ENCODE measurements at places on chromosomes 7 and 10.

- peak; percentile 24 for DNase-seq
Measured at GRCh38 chr10:31912898-31913850, 15.5 kb downstream of the ARHGAP12 start.

DNA sequence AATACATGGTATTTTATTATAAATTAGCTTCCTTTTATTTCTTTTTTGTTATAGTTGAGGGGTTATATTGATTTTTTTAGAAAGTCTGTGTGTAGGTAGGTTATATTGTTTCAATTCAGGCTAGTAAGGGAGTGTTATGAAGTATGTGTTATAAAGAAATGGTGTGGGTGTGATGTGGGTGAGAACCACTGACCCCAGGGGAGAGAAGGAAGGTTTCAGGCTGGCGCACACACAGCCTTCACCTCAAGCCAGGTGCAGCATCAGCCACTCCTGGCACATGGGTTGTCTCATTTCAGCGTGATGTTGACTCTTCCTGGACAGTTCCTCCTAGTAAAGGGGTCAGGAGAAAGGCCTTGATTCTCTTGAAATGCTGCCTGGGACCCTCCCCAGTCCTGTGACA, 291.3 kb downstream of the POU6F2 start:
- DNase-seq = no peak

- DNase-seq = no peak
Measured at GRCh38 chr10:50574305-50574704, 49.5 kb downstream of the SGMS1 start.

- DNase-seq = no peak
Measured at GRCh38 chr7:157997471-157997870, 590.2 kb downstream of the PTPRN2 start.

DNA sequence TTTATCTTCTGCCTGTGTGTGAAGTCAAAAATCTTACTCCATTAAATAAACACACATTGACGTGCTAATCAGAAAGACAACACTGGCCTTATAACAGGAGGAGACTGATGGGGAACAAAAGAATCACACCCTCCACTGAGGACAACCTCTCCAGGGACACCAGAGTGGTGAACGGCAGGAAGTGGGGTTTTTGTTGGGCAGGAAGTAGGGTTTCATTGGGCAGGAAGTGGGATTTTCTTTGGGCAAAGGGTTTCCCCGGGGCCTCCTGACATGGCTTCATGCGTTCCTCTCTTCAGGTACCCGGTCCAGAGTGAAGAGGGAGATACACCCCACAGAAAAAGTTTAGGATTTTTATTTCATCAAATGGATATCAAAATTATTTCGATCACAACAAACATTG, 30.6 kb downstream of the ADARB2 start:
- no peak for DNase-seq

DNA sequence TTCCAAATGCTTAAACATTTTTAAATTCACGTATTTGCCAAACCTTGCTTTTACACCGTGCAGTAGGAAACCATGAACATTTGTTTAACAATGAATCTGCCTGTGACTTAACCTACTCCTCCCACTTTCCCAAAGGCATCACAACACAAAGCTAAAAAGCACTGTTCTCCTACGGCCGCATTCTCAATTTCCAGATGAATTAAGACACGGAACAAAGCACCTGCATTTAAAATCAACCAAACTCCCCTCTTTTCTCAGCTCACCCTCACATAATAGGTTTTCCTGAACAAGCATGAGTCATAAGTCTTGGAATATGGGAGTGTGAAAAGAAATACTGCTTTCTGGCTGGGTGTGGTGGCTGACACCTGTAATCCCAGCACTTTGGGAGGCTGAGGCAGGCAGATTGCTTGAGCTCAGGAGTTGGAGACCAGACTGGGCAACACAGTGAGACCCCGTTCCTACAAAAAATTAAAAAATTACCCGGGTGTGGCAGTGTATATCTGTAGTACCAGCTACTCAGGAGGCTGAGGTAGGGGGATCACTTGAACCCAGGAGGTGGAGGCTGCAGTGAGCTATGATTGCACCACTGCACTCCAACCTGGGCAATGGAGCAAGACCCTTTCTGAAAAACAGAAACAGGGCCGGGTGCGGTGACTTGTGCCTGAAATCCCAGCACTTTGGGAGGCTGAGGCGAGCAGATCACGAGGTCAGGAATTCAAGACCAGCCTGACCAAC, 51.7 kb upstream of the CYTH3 start:
- no peak for DNase-seq

- no peak for DNase-seq
Measured at GRCh38 chr7:46297515-46297914, 376.4 kb upstream of the IGFBP3 start.

GRCh38 chr10:49737474-49738201, 24.5 kb downstream of the OGDHL start:
- no peak for DNase-seq

GRCh38 chr7:27155816-27156507, 513 bp downstream of the HOXA7 start:
- DNase-seq = no peak

DNA sequence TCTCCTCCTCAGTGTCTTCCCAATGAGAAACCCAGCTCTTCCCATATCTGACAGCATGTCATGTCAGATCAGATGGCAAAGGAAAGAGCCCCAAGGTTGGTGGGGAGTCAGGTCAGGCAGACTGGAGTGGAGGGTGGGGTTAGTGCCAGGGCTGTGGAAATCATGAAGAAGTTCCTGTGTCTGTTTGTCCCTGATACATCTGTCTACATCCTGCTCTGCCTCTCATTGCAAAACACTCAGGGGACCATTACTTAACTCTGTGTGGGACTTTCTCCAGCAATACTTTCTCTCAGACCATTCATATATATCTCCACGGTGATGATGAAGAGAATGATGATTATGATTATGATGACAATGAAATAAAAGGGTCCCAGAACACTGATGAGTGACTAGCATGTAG, 3.3 kb downstream of the PRRT4 start:
- DNase-seq = no peak

- peak; percentile 86 for DNase-seq
Measured at GRCh38 chr10:34710391-34710751, 104.7 kb downstream of the PARD3 start.

GRCh38 chr7:8201846-8202441, 60.0 kb downstream of the ICA1 start:
- peak; percentile 27 for DNase-seq

- no peak for DNase-seq
Measured at GRCh38 chr10:90130321-90131086, 429.1 kb downstream of the KIF20B start.

DNA sequence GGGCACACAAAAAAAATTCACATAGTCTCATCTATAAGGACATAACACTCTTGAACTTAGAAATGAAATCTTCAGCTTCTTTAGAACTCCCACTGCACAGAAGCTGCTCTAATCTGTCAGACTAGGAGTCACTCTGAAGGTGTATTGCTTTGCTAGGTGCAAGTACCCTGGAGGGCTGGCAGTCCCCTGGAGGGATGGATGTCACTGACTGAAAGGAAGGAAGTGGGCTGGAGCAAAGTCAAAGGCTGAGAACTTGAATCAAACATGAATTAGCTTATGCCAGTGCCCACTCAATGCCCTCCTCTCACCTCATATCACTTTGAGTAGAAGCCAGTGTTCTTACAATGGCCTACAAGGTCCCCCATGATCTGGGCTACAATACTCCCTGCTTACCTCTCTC, 140.3 kb upstream of the ANKRD1 start:
- DNase-seq = no peak

GRCh38 chr10:44864051-44864450, 47.1 kb upstream of the TMEM72 start:
- peak; percentile 17 for DNase-seq

DNA sequence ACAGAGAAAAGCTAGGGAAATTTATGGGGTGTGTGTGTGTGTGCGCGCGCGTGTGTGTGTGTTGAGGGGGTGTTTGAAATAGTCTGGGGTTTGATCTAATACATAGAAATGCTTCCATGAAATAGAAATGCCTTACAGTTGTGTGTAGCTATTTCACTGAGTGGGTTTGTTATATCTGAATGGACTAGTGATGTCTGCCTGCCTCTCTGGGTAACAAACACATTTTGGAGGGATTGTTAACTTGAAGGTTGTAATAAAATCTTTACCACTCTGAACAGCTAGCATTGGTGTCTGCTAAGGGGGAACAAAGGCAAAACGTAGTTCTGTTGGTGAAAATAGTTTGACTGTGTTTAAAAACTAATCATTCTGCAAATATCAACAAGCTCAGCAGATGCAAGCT, 509.3 kb downstream of the LRMDA start:
- no peak for DNase-seq

GRCh38 chr10:125316436-125316835, 156.1 kb upstream of the CTBP2 start:
- DNase-seq = no peak

GRCh38 chr10:87927091-87927490, 63.7 kb downstream of the PTEN start:
- DNase-seq = no peak

DNA sequence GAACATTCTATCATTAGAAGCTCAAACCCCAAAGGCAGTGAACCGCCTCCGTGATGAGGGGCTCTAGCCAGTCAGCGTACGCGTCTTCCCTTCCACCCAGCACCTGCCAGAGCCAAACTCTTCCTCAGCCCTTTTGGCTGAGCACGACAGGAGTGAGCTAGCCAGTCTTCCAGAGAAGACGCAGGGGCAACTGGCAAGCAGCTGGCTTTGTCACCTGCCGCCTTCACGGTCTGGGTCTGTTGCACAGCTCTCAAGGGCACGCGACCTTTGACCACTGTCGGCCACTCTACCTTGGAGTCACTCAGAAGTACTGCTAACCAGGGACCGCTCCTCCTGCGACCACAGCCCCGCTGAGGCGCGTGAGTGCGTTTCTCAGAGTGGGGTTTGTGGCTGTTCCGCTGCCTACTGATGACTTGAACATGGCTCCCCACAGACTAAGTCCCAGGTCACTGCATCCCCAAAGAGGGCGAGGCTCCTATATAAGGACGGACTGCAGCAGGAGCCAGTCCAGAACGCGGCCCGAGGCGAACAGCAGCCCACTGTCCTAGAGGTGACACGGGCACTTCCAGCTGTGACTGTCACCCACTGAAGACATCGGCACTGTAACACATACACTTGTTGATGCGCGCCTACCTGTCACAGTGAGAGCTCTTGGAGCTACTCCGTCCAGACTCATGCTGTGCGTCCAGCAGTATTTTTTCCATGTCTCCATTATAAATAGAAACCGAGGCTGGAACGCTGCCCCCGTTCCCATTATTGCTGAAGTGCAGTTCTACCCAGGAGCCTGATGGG, 8.4 kb downstream of the BNIP3 start:
- DNase-seq = no peak

DNA sequence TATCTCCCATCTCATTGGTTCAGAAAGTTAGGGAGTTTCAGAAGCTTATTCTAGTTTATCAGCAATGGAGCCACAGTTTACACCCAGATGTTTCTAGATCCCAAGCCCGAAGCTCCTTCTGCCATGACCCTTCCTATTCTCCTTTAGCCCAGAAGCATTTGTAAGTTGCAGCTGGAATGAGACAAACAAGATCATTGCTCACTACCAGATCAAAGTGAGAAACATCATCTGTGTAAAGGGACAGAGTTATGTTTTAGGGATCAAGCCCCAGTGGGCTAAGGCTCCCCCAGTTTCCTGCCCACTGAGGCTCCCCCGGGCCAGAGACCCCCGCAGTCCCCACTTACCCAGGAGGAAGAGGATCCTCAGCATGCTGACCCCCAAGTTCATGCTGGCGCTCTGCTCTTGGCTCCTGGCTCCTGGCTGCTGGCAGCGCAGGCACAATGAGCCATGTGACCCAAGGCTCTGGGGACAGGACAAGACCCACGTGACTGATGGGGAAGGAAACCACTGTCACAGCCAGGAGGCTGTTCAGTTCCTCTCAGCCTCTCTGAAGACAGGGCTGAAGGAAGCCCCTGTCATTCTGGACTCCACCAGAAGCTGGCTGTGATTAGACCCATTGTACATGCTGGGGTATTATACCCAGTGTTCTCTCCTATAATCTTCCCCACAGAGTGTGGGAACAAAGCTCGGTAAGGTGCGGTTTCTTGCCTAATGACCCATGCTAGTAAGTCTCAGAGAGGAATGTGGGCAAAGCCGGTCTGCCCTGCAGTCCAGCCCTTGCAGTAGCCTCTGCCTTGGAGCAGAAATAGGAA, at the start of gene TMEM273:
TSS of gene TMEM273 (minus strand) at position 442 of the 812 bp plus-strand sequence. CDS start at position 387, 55 bp downstream.
- no peak for DNase-seq

- peak; percentile 47 for DNase-seq
Measured at GRCh38 chr7:35723011-35723410, 28.1 kb upstream of the HERPUD2 start.

DNA sequence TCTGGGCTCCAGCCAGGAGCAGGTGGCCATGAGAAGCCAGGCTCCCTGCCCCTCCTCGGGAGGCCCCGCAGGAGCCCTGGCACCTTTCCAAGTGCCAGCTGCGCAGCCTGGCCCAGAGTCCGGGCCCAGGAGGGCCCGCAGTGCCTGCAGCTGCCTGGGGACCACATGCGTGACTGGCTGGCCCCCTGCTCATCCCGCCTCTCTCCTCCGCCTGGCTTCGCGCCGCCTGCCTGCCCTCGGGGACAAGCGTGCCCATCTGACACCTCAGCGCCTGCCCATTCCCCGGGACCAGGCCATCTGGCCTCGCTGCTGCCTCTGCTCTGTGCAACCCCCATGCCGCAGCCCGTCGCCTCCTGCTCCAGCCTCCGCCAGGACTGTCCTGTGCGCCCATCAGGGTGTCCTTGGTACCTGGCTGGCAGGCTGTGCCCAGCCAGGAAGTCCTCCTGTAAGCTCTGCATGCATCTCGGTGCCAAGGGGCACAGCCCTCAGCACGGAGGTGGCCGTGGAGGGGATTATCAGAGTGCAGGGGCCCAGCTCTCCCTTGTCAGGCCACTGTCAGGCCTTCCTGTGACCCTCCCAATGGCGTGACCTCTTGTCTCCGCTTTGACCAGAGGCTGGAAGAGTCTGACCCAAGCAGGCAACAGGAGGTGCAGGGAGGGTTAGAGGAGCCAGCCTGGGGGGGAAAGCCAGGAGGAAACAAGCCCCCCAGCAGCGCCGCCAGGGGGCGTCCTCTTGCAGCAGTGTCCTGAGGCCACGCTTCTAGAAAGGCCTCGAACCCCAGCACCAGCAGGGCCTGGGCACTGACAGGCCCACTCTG, 50.5 kb downstream of the TMEM209 start:
- peak; percentile 9 for DNase-seq

GRCh38 chr7:52838981-52839411, 196.4 kb upstream of the POM121L12 start:
- DNase-seq = no peak

DNA sequence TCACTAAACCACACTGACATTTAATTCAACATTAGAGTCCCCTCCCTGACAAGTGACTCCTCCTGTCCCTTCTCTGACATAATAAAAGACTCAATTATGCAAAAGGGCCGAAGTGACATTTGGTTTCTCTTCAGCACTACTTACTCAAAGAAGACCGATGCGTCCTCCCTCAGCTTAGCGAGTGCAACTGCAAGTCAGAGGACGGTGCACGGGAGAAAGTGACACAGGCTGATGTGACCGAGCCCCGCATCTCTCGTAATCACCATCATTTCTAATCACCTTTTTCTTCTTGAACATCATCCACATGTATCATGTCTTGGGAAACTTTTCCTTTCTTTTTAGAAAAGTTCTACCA, 155.7 kb downstream of the TCERG1L start:
- DNase-seq = no peak
